Activated CD4-positive, alpha-beta T cell treated with anti-CD3 and anti-CD28 coated beads, Interleukin-10, Interleukin-2, amounts not matched to agents 100 ng/mL and 50 ng/mL, durations not matched to agents 16 hours and 8 hours (primary cell): ENCODE measurements at places on chromosomes 3 and 15.
A peak's percentile ranks its signal among the peaks of the same experiment; 100 is the strongest.

GRCh38 chr15:52559022-52559421 is 9.8 kb downstream of the ARPP19 start:
- peak; percentile 60 for DNase-seq

DNA sequence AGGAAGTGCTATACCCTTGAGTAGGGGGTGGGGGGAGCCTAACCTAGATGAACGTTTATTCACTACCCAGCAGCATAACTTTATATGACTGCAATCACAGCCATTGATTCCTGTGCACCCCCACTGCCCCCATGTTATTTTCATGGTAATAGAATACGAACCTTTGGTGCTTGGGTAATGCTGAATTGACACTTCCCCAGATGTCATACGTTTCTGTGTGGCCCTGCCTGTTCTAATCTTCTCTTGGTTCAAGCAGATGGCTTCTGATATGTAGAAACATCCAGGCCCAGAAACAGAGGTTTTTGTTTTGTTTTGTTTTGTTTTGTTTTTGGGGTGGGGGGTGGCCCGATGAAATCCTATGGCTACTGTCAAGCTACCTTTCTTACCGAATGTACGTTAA is 237.9 kb upstream of the TOPAZ1 start:
- DNase-seq, result no peak

DNA sequence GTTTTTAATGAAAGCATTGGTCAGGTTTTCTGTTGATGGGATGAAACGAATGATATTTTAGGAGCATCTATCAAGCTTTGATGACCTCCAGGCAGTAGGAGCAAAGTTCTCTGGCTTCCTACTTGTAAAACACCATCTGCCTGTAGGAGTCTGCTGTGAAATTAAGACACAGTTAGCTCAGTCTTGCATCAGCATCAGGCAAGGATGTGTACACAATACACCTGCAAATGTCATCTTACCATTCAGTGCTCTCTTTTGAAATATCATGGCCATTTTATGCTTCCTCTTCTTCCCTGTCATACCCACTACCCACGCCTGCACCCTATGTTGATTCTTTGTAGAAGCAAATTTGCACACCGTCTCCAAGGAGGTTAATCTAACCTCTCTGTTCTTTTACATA is 38.2 kb downstream of the B3GALNT1 start:
- DNase-seq, result no peak

DNA sequence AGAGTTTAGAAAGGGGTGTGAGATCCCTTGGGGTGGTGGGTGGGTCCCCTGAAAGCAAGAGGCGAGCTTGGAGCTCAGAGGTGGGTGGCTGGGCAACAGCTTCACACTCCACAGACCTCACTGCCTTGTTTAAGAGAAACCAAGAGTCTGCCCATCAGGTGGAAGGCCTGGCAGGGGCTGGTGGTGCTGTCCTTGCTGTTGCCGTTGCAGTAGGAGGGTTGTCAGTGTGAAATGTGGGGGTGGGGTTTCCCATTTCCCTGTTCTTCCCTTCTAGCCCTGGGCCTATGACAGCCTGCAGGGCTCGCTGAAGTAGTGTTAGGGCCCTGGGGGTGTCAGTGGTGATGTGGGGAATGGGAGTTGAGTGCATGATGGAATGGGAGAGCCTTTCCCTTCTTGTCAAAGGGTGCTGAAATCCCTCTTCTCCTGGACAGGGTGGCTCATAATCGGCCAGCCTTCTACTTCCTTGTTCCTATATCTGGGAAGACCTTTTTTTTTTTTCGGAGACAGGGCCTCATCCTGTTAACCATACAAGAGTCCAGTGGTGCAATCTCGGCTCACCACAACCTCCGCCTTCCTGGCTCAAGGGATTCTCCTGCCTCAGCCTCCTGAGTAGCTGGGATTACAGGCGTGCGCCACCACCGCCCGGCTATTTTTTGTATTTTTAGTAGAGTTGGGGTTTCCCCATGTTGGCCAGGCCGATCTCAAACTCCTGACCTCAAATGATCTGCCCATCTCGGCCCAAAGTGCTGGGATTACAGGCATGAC is 4.3 kb downstream of the PLEKHO2 start:
- DNase-seq, result no peak

DNA sequence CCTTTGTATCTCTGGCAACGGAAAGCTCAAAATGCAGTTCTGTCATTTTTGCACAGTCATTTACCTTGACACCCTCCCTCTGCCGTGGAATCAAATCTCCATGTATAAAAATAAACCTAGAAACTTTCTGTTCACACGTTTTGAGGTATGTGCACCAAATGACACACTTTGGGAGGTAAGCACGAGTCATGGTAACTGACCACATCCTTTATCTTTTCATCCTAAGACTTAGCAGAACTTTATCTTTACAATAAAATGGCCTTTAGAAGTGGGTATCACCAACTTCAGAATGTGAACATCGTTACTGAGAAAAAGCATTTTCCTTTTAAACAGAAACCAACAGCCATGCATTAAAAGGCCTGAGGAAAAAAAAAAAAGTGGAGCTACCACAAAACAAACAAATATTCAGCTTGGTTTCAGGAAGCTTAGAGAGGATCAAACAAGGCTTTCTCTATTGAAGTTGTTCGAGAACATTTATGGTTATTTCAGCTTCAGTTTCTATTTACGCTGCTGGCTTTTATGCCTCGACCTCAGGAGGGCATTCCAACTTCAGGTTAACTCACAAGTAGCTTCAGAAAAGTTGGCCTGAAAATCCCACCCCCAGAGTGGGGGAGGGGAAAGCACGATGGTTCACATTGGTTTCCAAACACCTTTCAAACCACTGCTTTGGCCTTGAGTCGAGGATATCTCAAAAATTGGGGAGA is 171.1 kb upstream of the ICE2 start:
- DNase-seq, result peak; percentile 88

GRCh38 chr3:112247900-112248299 is 46.1 kb downstream of the SLC9C1 start:
- peak; percentile 4 for DNase-seq

DNA sequence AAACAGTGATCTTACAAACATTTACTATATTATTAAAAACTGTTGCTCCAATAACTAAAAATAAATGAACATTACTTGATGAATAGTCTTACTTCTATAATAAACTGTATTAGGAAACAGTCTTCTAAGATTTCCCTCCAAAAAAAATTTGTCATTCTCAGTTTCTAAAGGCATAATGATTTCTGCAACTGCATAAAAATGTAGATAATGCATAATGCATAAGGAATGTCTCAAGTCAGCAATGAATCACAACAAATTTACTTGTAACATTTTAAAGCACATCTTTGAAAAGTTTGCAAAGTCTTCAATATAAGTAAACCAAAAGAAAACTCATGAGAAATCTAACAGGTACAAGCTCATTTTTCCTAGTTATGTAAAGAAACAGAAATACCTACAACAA is 113.5 kb downstream of the VPS13C start:
- no peak for DNase-seq

GRCh38 chr3:70855149-70855548 is 542.7 kb upstream of the MDFIC2 start:
- no peak for DNase-seq

DNA sequence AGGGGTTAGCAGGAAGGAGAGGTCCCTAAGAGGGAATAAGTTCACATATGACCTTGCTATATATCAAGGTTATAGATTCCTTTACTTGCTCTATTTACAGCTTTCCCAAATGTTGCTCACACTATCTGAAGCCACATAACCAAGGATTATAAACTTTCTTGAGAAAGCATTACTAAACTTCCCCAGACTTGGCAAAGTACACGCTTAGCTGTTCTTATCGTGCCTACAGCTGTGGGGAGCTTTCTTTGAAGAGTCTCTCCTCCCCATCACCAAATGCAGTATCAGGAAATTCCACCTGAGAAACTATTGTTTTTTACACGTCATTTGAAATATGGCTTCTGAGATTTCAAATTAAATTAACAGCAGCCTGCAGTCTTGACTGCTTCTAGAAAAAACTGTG is 284.5 kb downstream of the CHL1 start:
- no peak for DNase-seq

DNA sequence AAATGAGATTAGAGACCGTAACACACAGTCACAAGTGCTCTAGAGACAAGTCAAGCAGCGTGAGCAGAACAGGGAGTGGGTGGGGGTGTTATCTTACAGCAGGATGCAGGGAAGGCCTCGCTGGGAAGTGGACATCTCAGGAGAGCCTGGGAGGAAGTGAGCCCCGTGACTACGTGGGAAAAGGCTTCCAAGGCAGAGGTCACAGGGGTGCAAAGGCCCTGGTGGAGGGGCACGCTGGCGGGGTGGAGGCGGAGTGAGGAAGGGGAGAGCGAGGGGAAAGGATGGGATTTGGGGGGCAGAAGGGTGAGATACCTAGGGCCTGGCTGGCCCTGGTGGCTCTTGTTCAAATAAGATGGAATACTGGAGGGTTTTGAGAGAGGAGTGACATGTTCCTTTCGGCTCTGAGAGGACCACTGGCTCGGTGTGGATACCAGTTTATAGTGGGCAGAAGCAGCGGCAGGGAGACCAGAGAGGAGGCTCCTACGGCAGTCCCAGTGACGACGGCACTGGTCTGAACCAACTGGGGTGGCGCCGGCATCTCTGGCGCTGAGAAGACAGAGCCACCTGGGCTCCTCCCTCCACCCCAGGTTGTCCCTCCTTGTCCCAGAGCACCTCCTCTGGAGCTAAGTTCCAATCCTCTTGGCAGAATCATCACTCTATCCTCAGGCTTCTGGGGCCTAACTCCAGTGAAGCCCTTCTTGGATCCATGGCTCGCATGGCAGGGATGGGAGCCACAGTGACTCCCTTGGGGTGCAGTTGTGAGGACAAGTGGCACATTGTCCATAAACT is 266.2 kb upstream of the LYSMD4 start:
- DNase-seq, result no peak

DNA sequence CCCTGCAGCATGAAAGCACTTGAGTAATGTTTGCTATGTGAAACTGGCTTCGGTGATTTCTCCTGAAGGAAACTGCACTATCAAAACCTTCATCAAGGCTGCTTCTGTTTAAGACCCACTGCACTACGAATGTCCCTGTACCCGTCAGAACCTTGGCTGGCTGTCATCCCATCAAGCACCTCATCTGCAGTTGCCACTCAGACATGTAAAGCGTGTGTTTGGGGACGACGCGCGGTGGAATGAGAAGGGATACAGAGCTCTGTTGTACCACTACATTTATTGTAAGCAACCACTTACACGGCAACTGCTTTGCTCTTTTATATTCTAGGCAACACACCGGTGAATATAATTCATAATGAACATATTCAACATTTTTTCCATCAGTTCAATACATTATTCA is 147.6 kb downstream of the TIGIT start:
- no peak for DNase-seq

- DNase-seq, result no peak
Measured at GRCh38 chr3:151003029-151003767, 30.7 kb upstream of the CLRN1 start.

GRCh38 chr3:143247073-143247472 is 127.5 kb downstream of the CHST2 start:
- DNase-seq, result no peak

- DNase-seq, result no peak
Measured at GRCh38 chr3:5390221-5390620, 202.7 kb downstream of the EDEM1 start.

GRCh38 chr3:157373783-157374182 is 62.9 kb upstream of the PTX3 start:
- no peak for DNase-seq

DNA sequence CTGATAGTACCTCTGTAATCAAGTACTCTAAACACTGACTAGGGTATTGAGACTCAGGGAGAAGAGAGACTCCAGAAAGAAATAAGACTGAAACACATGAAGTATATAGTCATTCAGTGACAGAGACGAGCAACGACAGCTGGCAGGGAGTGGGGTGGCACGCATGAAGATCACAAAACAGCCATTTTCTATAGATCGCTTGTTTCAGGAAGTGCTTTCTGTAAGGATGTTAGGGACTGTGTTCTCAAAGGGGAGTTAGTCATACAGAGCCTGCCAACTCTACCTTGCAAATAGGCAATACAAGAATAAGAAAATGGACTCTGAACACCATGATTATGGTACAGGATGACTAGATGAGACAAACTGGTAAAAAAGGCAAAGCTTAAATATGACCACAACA is 139.5 kb downstream of the TBL1XR1 start:
- DNase-seq, result peak; percentile 87

- DNase-seq, result no peak
Measured at GRCh38 chr3:59886790-59887189, 837.0 kb upstream of the CFAP20DC start.

- no peak for DNase-seq
Measured at GRCh38 chr15:77034695-77035489, 36.0 kb downstream of the TSPAN3 start.

- DNase-seq, result no peak
Measured at GRCh38 chr3:134163096-134163495, 87.6 kb downstream of the RYK start.

GRCh38 chr15:78938658-78939488 is 6.0 kb downstream of the CTSH start:
- DNase-seq, result peak; percentile 78

GRCh38 chr3:8709801-8710507 is 23.6 kb upstream of the CAV3 start:
- DNase-seq, result no peak
